OCI-M1 (cell line): ENCODE measurements at places on chromosomes 2 and 18.

- DNase-seq: no peak
Observed at GRCh38 chr2:242063436-242063835, 193.9 kb downstream of the RTP5 start.

DNA sequence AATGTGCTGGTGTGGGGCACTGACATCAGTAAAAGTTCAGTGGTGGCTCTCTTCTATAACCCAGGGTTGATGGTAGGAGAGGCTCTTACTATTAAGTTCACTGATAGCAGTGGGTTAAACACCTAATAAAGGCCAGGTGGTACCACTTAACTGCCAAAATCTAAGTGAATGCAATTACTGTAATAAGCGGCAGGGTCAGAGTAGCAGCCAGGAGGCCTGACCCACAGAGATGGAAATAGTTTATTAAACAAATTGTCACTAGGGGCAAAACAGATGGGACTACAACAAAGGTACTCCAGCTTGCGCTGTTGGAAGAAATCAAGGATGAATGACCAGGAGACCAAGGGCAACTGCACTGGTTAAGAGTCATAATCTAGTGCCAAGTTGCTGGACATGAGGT lies 26.6 kb downstream of the ZSWIM2 start:
- DNase-seq: no peak

DNA sequence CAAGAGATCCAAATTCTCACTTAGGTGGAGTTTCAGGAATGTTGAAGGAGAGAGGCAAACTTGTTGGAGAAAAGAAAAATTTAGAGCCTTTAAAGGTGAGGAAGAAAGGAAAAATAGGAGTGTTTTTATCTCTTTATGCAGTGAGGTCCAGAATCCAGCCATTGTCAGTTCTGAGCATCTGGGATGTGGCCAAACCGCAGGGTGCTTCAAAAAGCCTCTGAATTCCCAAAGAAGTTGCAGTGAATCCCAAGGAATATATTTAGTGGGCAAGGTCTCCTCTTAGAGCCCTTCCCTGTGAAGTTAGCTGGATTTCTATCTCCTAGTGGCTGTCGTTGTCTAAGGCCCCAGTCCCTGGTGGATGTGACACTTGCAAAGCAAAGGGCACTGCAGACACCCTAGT lies 51.2 kb downstream of the MTCL1 start:
- DNase-seq: no peak

- DNase-seq: no peak
Observed at GRCh38 chr18:63213936-63214671, 105.5 kb downstream of the BCL2 start.
